Stimulated activated CD4-positive, alpha-beta T cell treated with anti-CD3 and anti-CD28 coated beads, Interleukin-4, amount 100 ng/mL, for 1 hour (primary cell): ENCODE measurements at places on chromosomes 12 and 14.
A peak's percentile ranks its signal among the peaks of the same experiment; 100 is the strongest.

DNA sequence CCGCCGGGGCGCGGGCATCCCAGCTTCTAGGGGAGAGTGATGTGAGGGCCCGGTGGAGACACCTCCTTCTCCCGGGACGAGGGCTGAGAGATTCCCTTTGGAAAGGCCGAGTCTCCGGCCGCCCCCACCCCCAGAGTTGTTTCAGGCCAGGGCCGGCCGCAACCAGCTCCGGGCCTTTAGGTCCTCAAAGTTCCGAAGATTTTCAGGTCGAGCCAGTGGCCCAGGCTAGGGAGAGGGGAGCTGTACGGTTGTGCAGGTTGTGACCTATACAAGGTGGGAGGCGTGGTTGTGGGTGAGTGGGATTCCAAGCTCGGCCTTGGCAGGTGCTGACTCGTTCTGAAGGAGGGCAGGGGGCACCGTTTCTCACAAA, 18.4 kb upstream of the ANKRD33 start:
- DNase-seq, result no peak

DNA sequence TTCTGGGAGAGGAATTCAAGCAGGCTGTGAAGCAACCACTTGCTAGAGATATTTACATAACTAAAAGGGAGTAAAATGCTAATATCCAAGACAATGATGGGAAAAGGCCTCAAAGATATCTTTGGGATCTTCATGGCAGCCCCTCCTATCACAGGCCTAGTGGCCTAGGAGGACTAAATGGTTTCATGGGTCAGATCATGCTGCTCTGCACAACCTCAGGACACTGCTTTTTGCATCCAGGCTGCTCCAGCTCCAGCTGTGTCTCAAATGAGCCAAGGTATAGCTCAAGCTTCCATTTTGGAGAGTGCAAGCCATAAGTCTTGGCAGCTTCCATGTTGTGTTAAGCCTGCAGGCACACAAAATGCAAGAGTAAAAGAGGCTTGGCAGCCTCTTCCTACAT, 195.6 kb upstream of the SSTR1 start:
- DNase-seq, result no peak

GRCh38 chr12:39036105-39036504, 130.7 kb upstream of the CPNE8 start:
- no peak for DNase-seq

GRCh38 chr12:121232163-121232562, 22.2 kb downstream of the P2RX4 start:
- no peak for DNase-seq

GRCh38 chr14:101965770-101966722, 1.7 kb downstream of the DYNC1H1 start:
- no peak for DNase-seq

GRCh38 chr12:38544330-38545066, 227.9 kb downstream of the ALG10B start:
- DNase-seq, result no peak

DNA sequence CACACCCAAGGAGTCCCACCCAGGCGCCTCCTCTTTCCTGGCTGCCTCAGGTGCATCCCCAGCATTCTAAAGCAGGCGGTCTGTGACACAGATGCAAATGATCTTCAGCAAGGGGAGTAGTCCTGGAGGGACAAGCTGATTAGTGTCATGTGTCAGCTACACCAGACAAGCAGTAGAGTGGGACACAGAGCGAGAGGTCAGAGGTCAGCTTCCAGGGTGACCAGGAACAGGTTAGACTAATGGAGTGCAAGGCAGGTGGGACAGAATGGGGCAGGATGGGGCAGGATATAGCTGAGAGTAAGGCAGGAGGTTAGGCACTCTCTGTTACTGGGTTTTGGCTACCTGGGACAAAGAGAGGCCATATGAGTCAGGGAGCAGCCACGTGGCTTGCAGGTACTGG, 534.0 kb downstream of the FUT8 start:
- no peak for DNase-seq

DNA sequence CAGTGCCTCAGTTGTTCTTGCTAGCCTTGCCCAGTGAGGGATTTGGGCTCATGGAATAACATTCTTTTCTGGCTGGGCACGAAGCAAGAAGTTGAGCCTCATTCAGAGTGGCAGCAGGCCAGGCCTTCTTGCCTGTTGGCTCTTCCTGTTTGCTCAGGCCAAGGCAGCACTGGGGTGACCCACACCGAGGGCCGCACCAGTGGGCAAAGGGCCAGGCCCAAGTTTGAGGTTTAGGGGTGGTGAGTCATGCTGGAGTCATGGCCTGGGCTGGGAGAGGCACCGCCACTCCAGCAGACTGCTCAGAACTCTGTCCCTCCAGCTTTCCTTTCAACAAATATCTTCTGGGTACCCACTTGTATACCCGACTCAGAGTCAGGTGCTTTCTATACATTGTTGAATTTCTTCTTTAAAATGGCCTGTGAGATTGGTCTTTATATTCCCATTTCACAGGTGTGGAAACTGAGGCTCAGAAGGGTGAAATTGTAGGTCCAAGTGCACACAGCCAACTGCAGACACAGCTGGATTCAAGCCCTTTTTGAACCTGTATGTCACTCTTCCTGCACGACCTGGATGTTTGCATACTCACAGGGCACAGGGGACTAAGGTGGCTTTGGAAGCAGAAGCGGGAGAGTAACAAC, 279.4 kb downstream of the FOXN3 start:
- no peak for DNase-seq

GRCh38 chr14:67487937-67488893, at the start of gene TMEM229B:
Gene TMEM229B (minus strand): TSS chr14:67488721. CDS start chr14:67473923, 14,798 bp downstream.
- DNase-seq, result peak; percentile 58

GRCh38 chr12:89775063-89775985, 66.7 kb upstream of the ATP2B1 start:
- no peak for DNase-seq

GRCh38 chr14:73245480-73246325, 8.4 kb downstream of the PAPLN start:
- DNase-seq, result peak; percentile 46

DNA sequence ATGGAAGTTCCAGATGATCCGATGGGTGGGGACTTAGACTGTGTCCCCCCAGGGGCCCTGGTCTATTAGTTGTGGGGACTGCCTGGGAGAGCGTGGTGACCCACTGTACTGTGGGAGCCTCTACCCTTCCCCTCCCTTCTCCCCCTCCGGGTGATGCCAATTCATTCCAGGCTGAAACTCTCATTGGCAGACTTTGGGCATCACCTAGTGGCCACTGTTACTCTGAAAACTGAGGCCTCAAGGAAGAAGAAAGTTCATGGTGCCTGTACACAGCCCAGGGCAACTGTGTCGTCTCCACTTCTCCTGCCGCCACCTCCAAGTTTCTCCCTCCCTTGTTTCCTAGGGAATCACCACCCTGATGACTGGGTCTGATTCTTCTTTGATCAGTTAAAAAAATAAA, 173.6 kb upstream of the ALG10B start:
- no peak for DNase-seq

DNA sequence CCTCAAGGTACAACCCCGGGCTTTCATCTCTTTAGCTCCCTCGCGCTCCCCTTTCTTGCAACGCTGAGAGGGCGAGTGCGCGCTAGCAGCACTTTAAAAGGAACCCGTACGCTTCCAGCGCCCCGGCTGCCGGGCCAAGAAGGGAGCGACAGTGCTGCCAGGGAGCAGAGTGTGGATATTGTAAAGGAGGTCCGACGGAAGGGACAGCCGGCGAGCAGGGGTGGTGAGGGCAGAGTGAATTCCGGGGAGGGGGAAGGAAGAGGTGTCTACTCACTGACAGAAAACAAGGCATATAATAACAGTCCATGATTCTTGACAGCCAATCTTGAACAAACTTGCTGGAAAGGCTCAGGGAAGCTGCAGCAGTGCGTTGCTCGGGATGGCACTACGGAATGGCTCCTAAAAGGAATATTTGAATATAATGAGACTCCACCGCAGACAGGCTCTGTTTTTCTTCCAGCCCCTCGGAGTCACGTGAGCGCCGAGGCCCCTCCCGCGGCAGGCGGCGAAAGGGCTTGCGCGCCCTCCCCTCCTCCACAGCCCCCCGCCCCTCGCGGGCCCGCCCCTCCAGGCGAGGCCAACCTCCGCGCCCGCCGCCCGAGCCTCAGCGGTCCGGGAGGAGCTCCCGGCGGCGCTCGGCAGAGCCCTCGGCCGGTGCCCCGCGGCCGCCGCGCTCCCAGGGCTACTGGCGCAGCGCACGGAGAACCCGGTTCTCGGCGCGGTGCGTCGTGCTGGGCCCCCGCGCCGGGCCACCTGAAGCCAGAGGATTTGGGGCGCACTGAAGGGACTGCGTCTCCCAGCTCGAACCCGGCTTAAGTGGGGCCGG, 3.4 kb downstream of the BMP4 start:
- peak; percentile 33 for DNase-seq

DNA sequence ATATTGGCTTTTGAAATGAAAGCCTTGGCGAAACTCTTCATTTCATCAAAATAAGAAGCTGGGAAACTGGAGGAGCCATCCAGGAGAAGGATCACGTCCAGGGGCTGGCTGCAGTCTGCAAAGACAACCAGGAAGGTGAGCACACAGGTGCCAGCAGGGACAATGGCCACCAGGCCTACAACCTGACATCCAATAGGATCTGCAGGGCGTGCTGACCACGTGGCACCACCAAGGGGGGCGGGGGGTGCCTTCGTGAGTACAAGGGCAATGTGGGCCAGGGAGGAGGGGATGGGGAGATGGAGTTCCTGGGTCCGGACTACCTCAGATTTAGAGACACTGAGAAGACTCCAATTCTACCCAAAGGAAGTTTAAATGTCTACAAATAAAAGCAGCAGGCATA, 71.7 kb upstream of the ANO2 start:
- no peak for DNase-seq

DNA sequence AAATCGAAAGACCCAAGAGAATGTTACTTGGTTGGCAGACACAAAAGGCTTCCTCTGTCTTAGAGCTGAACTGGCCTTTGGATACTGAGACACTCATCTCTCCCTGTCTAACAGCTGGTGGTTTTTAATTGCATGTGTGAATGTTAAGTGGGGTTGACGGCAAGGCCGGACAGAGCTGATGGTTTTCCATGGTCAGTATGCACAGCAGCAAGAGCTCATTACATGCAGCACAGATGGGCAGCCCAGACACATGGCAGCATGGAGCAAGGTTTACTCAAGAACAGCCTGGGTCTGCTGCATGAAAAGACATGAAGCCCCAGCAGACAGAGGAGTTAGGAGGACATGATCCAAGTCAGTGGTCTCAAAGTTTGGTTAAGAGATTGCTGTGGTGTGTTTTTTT, 27.8 kb upstream of the CACNA2D4 start:
- no peak for DNase-seq

DNA sequence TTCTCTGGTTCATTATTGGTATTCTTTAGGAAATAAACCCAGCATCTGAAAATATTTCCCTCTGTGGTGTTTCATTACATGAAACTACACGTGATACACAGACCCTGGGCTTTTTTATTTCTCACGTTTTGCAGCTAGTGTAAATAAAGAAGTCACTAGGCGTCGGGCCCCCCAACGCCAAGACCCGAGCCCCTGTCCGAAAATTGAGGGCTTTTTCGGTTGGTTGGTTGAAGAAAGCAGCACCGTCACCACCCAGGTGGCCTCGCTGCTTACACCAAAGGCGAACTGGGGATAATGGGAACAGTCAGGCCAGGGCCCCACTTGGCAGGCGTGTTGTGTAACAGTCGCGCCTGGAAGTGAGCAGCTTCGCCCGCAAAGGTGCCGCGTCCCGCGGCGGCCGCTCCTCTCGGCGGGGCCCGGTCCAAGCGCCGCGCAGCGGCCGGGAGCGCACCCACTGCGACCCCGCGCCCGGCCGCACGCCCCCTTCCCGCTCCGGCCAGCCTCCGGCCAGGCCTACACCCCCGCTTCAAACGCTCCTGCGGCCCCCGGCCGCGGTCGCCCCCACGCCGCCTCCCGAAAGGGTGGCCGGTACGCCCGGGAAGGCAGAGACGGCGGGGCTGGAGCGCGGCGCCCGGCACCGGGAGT, 1.2 kb downstream of the DUSP16 start:
- DNase-seq, result peak; percentile 40
